ENCODE measurements at places on chromosomes 5 and 9.

- no peak for DNase-seq
Measured at GRCh38 chr5:147461915-147462314, 48.0 kb downstream of the DPYSL3 start.

DNA sequence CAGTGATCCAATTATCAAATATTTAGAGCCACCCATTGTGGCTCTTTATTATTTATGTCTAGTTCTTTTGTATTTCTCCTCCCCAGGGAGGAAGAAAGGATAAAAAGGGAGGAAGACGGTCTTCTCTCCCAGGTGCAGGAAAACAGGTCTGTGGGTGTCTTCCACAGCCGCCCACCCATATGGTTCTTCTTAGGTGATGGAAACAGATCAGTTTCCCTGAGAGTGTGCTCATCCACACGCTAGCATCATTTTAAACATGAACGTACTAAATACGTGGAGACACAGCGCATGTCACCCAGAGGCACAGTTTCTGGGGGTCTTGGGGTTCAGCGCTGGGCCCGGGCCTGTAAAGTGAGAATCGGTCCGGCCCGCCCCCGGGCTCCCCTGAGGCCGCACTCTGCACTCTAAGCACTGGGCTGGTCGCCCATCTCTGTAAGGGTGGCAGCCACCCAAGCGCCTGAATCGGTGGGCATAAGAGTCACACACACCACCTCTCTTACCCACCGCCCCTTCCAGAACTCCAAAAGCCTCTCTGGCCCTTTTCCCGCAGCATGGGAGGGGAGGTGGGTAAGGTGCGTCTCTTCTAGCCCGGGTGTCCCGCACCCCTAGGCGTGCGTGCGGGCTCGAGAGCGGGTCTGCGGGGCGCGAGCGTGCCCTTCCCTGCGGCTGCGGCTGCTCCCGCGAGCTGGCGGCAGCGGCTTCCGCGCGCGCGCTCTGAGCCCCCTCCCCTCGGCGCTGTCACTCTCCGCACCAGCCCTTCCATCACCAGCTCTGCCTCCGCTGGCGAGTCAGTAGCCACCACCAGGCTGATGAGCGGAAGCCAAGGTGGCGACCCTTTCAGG is 1.3 kb downstream of the PTCH1 start:
- DNase-seq, result no peak

- no peak for DNase-seq
Measured at GRCh38 chr5:96259151-96259772, 173.8 kb downstream of the PCSK1 start.

DNA sequence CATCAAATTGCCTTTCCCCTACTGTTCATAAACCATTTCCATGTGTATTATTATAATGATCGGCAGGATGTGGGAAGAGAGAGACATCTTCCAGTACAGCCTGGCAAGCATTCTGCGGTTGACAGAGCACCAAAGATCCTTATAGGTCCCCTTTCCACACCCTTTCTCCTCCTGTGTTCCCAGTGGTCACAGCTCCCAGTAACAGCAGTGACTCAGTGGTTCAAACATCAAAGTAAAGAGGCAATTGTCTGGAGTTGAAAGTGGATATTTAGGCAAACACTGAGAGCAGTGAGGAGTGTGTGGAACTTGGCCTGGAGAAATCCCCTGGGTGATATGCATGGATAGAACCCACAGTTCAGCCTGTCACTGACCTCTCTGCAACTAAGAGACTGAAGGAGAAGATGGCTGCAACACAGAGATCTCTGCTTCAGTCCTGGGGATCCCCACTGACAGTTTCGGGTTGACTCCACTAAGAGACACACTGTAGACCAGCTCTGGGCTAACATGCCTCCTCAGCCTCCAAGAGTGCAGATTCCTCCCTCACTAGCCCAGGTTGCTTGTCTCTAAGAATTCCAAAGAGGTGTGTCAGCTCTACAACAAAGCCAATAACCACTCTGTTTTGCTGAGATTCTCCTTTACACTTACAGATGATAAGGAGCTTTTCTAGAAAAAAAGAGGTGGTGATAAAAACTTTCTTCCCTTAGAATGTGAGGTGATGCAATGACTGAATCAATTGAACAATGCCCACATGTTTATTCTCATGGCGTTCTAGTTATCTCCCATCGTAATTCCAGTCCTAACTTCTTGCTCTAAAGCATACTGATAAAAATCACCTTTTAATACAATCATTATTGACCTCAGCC is 94.4 kb upstream of the IL6ST start:
- DNase-seq, result no peak

GRCh38 chr5:6873359-6873758 is 160.1 kb downstream of the TENT4A start:
- no peak for DNase-seq

DNA sequence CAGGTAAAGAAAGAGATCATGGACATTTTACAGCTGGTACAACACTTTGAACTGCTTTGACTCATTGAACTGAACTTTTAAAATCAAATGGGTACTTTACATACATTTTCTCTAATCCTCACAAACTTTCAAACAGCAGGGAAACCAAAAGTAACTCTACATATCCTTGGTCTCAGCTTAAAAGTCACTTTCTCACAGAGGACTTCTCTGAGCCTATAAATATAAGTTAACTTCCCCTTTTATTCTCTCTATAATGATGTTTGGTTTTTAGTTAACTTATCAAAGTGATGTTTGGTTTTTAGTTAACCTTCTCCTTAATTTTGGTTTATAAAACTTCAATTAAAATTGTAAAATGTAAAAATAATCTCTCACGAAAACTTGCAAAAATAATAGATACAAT is 209.8 kb downstream of the MCTP1 start:
- no peak for DNase-seq

GRCh38 chr9:117957267-117957666 is 253.1 kb downstream of the TLR4 start:
- no peak for DNase-seq

DNA sequence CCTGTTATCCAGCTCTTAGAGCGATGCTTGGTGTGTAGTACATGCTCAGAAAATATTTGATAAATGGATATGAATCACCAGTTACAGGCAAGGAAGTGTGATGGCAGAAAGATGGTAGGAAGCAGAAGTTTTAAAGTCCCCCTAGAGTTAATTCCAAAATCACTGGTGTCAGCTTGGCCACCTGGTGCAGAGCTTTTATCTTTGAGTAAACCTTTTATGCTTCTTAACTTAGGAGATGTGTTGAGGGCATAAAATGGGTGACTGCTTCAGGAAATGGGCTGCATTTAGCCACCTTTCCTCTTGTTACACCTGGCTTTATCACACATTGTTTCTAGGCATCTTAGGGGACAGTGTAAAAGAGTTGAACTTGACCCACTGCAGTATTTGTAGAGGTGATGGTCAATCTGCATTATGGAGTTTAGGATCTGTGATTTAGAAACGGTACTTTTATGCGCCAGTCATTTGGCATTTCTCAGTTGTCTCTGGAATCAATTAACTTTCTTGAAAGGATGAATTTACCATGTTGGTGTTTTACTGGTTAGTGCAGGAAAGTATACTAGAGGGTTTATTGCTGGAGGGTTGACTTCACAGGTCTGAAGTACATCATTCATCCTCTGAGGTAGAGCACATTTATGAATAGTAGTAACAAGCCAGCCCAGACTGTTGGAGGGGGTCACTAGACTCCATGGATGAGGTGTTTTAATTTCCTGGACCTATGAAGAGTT is 7.5 kb upstream of the FAM120AOS start:
- DNase-seq, result no peak

DNA sequence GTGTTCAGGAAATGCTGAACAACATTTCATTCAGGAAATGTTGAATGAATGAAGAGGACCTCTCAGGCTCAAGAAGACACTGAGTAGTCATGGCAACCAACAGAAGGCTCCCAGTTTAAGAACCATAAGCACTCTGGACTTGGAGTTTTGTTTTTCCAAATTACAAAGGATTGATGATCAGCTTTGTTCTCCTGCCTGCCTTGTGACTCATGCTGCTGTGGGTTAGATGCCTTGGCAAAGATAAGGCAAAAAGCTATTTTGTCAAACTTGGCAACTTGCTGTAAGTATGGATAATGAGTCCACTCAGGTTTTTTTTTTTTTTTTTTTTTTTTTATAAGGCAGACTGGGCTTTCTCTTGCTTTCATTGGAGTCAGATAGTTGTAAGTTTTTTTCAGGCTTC is 365.0 kb downstream of the TMEM232 start:
- DNase-seq, result no peak

GRCh38 chr5:173866858-173867679 is 21.1 kb upstream of the CPEB4 start:
- DNase-seq, result no peak

GRCh38 chr5:139315056-139315615 is 21.6 kb downstream of the MATR3 start:
- DNase-seq, result no peak

DNA sequence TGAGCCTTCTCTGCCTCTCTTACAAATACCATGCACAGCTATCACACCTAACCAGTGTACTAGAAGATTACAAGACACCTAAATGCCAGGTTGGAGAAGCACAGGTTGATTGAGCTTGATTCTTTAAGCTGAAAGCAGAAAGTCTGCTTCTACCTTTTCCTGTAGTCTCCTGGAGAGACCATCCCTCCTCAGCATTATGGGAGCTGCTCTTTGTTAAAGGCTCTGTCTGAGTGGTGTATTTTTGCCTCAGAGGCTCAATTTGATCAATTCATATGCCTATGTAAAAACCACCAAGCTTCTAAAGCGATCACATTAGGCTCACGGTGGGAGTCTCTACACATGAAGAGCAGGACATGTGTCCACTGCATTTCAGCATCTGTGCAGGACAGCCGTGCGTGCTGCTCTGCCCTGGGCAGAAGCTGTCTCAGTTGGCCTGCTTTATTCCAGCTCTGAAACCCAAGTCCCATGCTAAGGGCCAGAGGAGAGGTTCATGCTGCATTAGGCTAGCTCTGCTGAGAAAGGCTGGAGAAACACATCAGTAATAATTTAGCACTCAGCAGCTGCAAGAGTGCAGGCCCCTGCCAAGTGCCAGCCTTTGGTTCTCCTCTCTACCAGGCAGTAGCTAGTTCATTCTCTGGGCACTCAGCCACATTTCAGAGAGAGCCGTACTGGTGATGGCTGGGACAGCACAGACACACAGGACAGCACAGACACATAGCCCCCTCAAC is 41.7 kb downstream of the TMEM167A start:
- DNase-seq, result no peak

GRCh38 chr5:174182111-174182510 is 136.6 kb downstream of the NSG2 start:
- DNase-seq, result no peak

DNA sequence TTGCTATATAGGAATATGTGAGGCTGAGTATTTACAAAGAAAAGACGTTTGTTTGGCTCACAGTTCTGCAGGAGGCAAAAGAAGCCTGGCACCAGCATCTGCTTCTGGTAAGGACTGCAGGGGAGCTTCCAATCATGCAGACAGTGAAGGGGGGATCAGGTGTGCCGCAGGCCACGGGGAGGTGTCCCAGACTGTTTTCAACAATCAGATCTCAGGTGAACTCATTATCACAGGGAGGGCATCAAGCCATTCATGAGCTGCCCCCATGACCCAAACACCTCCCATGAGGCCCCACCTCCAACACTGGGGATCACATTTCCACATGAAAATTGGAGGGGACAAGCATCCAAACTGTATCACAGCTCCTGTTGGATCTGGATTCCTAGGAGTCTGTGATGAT is 30.4 kb upstream of the TRIM14 start:
- DNase-seq, result no peak

- no peak for DNase-seq
Measured at GRCh38 chr5:167720676-167721260, 570.7 kb upstream of the WWC1 start.

DNA sequence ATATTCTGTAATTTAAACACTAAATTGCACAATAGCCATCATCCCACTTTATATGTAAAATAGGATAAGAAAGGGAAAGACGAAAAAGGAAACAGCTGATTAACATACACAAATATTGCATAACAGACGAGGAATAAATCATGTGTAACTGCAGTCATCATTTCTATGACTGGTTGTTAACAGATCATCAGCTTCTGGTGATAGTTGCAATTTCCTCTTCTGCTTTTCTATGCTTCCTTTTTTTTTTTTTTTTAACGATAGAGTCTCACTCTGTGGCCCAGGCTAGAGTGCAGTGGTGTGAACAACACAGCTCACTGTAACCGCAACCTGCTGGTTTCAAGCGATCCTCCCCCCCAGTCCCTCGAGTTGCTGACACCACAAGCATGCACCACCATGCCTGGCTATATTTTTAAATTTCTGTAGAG is 22.5 kb upstream of the JAKMIP2 start:
- DNase-seq, result no peak

DNA sequence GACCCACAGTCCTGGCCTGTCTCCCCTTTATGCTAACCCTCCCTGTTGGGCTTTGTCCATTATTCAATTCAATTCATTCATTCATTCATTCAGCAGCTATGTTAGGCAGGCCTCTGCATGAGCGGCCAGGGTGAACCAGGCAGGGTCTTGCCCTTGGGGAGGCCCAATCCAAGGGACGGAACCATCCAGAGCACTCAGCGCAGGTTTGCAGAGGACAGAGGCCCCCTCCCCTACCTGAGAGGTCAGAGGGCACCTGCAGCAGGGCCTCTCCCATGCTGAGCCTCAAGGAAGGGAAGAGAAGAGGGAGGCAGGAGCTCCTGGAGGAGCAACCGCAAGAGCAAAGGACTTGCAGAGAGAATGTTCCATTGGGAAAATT is 61.4 kb downstream of the C9orf50 start:
- no peak for DNase-seq

DNA sequence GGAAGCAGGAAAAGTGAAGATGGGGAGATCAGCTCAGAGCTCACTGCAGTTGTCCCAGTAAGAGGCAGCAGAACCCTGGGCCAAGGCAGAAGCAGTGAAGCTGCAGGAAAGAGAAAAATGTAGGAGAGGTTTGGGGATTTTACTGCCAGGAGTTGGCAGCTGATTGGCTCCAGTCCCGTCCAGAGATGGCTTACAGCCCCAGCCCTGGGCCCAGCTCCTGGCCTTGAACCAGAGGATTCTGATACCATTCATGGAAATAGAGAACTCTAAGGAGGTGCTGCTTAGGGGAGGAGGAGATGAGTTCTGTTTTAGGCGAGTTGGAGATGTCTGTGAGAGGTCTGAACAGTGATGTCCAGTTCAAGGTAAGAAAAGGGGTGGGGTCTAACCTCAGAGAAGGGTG is 4.6 kb downstream of the MORN5 start:
- no peak for DNase-seq

DNA sequence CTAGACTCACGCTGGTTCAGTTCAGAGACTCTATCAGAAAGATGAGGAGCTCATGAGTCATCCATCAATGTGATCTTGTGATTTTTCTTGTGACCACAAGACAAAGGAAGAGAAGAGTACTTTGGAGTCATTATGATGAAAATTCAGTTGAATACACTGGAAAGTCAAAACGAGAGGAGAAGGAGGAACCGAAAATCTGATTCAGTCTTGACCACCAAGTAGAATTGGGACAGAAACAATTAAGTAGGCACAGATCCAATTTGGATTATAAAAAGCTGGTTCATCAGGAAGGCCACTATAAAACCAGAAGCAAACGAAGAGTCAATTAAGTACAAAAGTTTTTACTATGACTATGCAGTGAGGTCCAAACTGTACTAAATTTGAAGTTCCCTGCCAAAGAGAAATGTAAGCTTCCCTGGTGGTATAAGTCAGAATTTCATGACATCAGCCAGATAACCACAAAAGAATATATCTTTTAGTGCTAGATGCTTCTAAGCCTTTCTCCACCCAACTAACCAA is 90.9 kb downstream of the THBS4 start:
- peak; percentile 47 for DNase-seq

- peak; percentile 40 for DNase-seq
Measured at GRCh38 chr5:72107131-72107900, at the start of gene MAP1B. TSS of gene MAP1B (plus strand) at chr5:72107475. CDS start at chr5:72107532, 57 bp downstream.

Data from tibial nerve (tissue), 4 donors.